ENCODE measurements at places on chromosomes 3 and 15.

GRCh38 chr3:31635545-31635944, 102.8 kb downstream of the STT3B start:
- no peaks in the 10 kb centered on the region for H3K27me3 ChIP-seq
- peak overlapping the region; percentile 25 for H3K27ac ChIP-seq
- no peak overlapping the region for H3K4me3 ChIP-seq
- H3K4me1 ChIP-seq, result peaks cover 36% of the 10 kb centered on the region
- no peak for DNase-seq

- peak; percentile 84 for DNase-seq
- H3K4me1 ChIP-seq, result peaks cover 22% of the 10 kb centered on the region
- peak within 1 kb of the TSS; percentile 68 for H3K27ac ChIP-seq
- peaks cover 1% of the 10 kb centered on the region for H3K36me3 ChIP-seq
- H3K4me3 ChIP-seq, result peak within 1 kb of the TSS; percentile 80
- no peaks in the 10 kb centered on the region for H3K27me3 ChIP-seq
Observed at GRCh38 chr3:46566040-46566641, at the start of gene LRRC2. TSS of gene LRRC2 (minus strand) at chr3:46566302. CDS start at chr3:46551591, 14,711 bp downstream.

DNA sequence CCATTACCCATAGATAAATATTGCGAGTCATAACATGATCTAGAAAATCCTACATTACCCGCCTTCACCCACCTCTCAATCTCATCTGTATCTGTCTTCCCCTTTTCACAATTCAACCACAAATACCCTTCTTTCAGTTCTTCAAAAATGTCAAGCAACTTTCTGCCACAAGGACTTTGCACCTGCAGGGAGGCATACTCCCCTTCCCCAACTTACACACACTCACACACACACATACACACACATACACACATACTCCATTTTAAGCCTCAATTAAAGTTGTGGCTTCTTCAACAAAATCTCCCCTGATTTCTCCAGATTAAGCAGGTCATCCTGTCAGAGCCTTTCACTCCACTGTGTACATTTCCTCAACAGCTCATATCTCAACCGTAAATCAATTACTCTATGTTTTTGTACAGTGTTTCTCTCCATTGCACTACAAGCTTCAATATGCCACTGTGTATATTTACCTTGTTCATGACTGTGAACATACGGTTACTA, 33.1 kb upstream of the CCDC50 start:
- H3K27ac ChIP-seq, result no peak overlapping the region
- no peaks in the 10 kb centered on the region for H3K36me3 ChIP-seq

DNA sequence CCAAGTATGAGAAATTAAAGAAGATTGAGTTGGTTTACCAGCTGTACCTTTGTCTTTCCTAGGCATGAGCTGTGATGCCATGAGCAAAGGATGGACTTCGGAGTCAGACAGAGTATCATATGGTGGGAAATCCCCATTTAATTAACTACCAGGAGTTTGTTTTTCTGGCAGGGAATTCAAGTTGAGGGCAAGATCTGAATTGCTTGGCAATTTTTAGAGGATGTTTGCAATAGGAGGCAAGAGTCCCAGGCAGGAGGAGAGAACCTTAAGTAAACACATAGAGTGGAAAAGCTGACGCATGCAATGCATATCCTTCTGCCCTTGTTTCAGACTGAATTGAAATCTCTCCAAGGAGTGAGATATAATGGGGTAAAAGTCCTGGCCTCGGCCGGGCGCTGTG, 569.7 kb upstream of the MDFIC2 start:
- H3K27me3 ChIP-seq, result no peaks in the 10 kb centered on the region
- no peak overlapping the region for H3K27ac ChIP-seq
- no peak overlapping the region for H3K4me3 ChIP-seq

DNA sequence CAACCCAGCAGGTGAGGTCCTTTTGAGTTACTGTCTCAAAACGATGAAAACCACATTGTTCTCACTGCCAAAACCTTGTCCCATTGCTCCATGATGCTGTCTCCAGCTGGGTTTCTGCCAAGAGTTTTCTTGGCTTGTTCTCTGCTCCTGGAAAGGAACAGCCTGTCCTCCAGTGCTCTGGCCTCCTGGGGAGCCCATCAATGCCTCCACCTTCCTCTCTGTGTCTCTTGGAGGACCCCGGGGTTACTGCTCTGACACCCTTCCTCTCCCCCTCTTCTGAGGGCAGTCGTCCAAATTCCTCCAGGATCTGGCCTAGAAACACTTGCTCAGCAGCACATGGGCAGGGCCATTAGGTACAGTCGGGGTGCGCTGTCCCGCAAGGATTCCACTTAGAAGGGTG, 63.9 kb upstream of the RGMA start:
- DNase-seq, result no peak
- H3K36me3 ChIP-seq, result no peaks in the 10 kb centered on the region
- H3K4me3 ChIP-seq, result no peak overlapping the region

- H3K4me1 ChIP-seq, result peaks cover 16% of the 10 kb centered on the region
- H3K27me3 ChIP-seq, result peaks cover 6% of the 10 kb centered on the region
- H3K36me3 ChIP-seq, result no peaks in the 10 kb centered on the region
- no peak overlapping the region for H3K27ac ChIP-seq
Observed at GRCh38 chr3:14288833-14289451, 110.3 kb downstream of the LSM3 start.
